Muscle of back (tissue), 13 donors: ENCODE measurements at places on chromosomes 16 and 17.

GRCh38 chr17:76695059-76695831 is 15.5 kb downstream of the MXRA7 start:
- DNase-seq, result no peak

DNA sequence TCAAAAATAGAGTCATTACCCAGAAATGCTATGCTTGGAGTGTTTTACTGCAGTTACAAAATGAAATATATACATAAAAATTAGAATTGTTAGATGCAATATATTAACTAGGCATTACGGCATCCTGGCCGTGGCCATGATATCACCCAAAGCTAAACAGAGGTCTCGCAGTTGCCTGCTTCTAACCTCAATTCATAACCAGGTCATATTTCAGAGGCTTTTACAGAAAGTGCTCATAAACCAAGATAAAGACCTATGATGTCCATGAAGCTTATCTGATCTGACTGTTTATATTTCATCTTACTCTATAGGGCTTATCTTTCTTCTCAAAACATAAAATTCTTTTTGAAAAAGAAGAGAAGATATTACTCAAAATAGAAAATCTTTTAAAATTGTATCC is 664.5 kb upstream of the SALL1 start:
- DNase-seq, result no peak

DNA sequence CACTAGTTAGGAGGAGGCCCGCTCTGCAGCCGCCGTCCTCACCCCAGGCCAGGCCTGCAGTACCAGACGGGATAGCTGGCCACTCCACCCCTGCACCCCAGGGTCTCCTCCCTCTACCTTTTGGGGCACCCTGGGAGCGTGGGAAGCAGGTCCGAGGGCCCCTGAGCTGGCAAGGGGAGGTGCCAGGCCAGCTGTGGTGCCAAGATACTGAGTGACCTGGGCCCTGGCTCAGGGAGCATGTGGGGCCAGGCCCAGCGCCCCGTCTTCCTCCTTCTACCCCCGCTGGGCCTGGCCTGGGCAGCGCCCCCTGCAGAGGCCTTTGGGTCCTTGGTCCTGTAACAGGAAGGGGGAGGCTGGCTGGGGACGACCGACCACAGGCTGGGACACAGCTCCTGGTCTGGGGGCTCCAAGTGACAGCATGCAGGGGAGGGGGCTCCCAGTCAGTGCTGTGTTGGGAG is 13.0 kb downstream of the PAM16 start:
- DNase-seq, result no peak

DNA sequence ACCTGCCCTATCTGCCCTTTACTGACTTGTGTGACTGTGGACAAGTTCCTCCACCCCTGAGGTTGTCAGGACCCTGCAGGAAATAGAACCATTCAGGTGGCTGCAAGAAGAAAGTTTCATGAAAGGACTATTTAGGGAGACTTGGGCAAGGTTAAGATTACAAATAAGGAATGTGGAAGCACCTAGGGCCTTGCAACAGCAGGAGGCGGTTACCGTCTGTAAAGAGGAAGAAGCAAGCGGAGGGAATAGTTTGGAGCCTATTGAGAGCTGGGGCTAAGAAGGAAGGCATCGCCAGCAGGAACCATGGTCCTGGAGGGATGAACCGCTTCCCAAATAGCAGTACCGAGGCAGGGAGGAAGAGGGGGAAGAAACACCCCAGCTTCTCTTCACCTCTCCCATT is 132.4 kb downstream of the PRKCB start:
- DNase-seq, result no peak

DNA sequence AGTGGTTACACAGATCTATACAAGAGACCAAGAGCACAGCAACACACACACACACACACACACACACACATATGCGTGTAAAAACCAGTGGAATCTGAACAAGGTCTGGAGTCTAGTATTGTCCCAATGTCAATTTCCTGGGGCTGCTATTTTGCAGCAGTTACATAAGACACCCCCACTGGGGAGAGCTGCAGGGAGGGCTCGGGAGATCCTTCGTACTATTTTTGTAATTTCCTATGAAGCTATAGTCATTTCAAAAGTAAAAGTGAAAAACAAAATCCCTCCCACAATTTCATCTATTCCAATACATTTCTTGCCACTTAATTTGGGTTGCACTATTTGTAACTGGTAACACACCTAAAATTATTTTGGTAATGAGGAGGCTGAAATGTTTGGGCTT is 68.5 kb downstream of the C16orf95 start:
- no peak for DNase-seq

- DNase-seq, result no peak
These were observed 18.3 kb upstream of the CCL5 start for GRCh38 chr17:35898283-35899070.

DNA sequence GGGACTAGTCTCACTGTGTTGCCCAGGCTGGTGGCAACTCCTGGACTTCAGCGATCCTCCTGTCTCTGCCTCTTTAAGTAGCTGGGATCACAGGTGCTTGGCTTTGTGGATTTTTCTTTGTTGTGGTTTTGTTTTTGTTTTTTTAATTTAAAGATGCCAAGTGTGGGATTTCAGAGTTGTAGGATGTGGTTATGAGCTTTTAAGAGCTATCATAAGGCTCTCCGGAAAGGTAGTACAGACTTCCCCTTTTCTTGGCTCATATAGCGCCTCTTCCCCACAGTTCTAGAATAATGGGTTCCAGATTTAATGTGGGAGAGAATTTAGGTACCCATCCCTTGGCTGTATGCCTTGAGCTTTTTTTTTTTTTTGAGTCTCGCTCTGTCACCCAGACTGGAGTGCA is 17.1 kb downstream of the AKAP1 start:
- DNase-seq, result no peak

DNA sequence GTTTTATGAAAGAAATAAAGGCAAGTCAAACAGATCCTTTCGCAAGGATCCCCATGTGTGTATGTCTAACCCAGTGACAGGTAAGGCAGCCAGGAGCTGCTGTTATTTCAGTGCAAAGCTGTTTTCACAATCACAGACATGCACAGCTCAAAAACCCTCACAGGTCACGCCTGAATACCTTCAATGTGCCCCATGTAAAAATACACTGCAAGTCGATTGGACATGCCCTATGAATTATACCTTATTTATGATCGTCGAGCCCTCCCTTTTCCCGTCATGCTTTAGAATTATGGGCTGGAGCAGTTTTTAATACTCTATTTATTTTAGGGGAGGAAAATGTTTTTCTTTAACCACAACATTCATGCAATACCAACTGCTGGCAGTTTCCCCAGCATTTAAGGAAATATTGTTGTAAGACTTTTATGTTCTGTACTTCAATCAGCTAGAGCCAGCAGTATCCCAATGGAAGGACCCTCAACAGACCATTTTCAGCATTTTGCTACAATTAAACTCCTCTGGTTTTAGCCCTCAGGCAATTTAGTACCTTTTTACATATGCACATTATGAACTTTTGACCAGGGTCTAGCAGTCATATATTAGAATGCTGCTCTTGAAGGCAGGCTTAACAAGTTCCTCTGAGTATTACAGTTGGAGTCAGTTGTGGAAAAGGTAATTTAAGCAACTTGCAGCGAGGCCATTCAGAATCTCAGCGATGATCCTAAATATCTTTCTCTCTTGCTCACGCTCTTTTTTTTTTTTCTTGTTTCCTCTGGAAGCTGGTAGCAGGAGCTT is 362.2 kb downstream of the WWOX start:
- DNase-seq, result peak; percentile 58

- DNase-seq, result peak; percentile 93
These were observed 2.1 kb downstream of the MFAP4 start for GRCh38 chr17:19384723-19385391.

DNA sequence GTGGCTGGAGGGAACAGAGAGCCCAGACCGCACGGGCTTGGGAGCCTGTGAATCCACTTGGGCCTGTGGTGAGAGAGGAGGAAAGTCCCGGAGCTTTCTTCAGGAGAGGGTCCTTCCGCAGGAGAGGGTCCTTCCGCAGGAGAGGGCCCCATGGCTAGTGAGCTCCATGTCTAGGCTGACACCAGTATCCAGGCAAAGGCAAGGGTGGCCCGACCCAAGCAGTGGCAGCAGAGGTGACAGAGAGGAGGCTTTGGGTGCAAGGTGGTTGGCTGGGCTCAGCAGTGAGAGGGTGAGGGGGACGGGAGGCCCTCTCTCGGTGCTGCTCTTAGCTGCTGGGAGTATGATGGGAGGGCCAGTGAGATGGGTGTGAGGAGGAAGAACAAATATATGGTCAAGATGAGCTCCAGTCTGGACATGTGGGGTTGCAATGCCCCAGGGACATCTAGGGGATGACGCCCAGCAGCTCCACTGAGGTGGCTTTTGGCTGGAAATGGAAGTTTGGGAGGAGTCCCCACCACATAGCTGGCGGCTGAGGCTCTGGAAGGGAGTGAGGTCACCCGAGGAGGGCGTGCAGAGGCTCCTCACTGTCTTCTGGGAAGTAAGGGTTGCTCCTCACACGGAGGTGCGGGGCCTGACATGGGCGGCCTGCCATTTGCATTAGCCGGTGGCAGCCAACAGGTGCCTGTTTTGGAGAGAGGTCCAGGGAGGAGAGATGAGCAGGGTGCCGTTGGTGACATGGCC is 2.3 kb upstream of the HSD3B7 start:
- peak; percentile 67 for DNase-seq

- no peak for DNase-seq
These were observed 10.8 kb downstream of the TBKBP1 start for GRCh38 chr17:47704736-47705135.

- DNase-seq, result no peak
These were observed 197.3 kb upstream of the GOT2 start for GRCh38 chr16:58931436-58931835.

DNA sequence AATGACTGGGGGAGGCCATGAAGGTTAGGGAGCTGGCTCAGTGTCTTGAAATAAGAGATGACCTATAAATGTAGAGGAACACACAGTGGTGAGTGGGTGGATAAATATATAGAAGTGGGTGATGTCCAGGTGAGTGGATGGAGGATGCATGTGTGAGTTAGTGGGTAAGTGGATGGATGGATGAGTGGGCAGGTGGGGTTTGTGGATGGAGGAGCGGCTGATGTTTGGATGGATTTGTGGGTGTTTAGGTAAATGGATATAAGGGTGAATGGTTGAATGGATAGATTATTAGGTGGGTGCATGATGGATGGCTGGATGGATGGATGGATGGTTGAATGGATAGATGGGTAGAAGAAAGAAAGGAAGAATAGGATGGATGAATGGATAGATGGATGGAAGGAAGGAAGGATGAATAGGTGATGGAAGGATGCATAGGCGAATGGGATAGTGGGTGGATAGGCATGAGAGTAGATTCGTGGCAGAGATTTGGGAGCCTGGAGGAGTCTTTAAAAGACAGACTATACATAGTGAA is 19.1 kb upstream of the TAC4 start:
- DNase-seq, result no peak

DNA sequence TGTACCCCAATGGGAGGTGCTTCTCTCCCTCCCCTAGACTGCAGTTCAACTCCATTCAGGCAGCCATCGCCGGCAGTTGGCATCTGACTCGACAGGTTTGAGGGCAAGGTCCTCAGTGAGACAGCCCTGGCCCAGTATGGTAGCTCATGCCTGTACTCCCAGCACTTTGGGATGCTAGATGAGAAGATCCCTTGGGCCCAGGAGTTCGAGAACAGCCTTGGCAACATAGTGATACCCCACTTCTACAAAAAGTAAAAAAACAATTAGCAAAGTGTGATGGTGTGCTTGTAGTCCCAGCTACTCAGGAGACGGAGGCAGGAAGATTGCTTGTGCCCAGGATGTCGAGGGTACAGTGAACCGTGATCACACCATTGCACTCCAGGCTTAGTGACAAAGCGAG is 12.1 kb downstream of the VPS35L start:
- no peak for DNase-seq

GRCh38 chr17:66764506-66764905 is 70.4 kb upstream of the CACNG5 start:
- DNase-seq, result no peak

DNA sequence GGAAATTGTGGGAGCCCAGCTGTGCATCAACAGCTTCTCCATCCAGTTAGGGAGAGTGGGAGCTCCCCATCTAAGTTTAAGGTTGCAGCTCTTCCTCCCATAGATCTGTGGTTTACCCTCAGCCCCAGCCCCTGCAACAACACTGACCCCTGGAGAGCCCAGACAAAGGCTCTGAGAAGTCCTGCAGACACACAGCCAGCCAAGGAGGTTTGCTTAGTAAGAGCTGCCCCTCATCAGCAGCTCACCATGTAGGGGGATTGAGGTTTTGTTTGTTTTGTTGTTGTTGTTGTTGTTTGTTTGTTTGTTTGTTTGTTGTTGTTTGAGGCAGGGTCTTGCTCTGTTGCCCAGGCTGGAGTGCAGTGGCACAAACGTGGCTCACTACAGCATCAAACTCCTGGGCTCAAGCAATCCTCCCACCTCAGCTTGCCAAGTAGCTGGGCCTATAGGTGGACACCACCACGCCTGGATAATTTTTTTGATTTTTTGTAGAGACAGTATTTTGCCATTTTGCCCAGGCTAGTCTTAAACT is 138.6 kb downstream of the CLEC16A start:
- DNase-seq, result no peak

DNA sequence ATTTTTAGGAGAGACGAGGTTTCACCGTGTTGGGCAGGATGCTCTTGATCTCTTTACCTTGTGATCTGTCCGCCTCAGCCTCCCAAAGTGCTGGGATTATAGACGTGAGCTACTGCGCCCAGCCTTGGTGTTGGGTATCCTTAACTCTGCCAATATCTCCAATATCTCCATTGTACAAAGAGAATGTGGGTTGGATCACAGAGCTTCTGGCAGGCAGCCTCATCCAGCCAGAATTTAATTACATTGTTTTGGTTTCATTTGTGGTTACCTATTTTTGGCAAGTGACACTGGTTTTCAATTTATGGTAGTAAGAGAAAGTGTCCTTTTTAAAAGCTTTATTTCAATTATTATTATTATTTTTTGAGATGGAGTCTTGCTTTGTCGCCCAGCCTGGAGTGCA is 14.0 kb upstream of the RFWD3 start:
- DNase-seq, result no peak

- DNase-seq, result no peak
These were observed at the start of gene CA10 for GRCh38 chr17:52158450-52159042. CA10 (minus strand) TSS chr17:52158714.

- DNase-seq, result no peak
These were observed at the start of gene KRTAP4-16 for GRCh38 chr17:41101586-41102259. KRTAP4-16 (minus strand) TSS chr17:41102209; CDS start chr17:41102209, 0 bp downstream.
